ENCODE measurements at places on chromosomes 7 and 10.

- no peak for DNase-seq
Measured at GRCh38 chr10:23912884-23913404, 296.0 kb upstream of the KIAA1217 start.

DNA sequence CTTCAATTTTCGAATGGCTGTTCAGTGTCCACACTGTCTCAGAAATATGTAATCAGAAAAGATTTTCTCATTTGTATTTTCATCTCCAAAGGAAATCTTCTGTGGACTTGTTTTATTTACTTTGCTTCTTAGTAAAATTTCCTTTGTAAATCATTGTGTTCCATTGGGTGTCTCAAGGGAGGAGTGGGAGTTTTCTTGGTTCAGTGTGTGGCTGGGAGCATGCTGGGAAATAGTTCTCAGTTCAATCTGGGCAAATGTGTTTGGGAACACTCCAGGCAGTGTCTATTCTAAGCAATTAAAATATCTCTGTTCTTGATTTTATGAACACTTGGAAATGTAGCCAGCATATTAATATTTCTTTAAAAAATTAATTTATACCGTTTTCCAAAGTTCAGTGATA, 1019.8 kb downstream of the CNTNAP2 start:
- no peak for DNase-seq

DNA sequence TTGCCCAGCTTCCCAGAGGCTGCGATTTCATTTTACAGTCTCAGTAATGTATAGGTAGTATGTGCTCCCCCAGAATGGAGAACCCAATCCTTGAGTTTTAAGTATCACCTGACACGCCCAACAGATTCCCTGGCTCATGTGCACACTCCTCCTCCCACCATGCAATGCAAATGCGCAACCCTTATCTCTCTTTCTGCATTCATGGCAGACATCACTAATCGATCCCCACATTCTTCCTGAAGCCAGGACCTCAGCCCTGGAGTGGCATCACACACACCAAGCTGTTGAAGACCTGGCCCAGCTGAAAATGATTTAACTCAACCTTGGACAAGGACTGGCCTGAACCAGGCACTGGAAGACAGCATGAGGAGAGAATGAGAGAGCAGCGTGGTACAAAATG, 68.4 kb downstream of the ZRANB1 start:
- no peak for DNase-seq

- DNase-seq = no peak
Measured at GRCh38 chr7:8003077-8003476, 34.5 kb downstream of the GLCCI1 start.

DNA sequence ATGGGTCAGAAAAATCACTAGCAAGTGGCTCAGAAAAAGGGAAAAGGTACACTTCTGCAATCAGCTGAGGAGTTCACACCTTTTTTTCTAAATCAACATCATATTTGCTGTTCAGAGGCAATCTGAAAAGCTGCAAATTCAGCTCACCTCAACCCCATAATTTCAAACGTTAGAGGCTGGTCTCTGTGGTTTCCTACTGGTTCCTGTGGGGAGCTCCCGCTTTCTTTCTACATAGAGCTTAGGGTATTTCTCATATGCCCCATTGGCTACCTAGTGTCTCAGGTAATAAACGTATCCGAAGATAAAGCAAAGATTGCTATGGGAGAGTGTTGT, 5.2 kb upstream of the ZNF22 start:
- no peak for DNase-seq

- DNase-seq = no peak
Measured at GRCh38 chr7:2249744-2250323, 7.8 kb downstream of the NUDT1 start.

- DNase-seq = no peak
Measured at GRCh38 chr10:132465193-132465888, 68.3 kb downstream of the PWWP2B start.

- no peak for DNase-seq
Measured at GRCh38 chr7:29956487-29956836, 33.1 kb downstream of the SCRN1 start.

- no peak for DNase-seq
Measured at GRCh38 chr10:131346456-131346855, 34.9 kb upstream of the TCERG1L start.

- no peak for DNase-seq
Measured at GRCh38 chr7:88309819-88310218, 3.1 kb upstream of the STEAP4 start.

DNA sequence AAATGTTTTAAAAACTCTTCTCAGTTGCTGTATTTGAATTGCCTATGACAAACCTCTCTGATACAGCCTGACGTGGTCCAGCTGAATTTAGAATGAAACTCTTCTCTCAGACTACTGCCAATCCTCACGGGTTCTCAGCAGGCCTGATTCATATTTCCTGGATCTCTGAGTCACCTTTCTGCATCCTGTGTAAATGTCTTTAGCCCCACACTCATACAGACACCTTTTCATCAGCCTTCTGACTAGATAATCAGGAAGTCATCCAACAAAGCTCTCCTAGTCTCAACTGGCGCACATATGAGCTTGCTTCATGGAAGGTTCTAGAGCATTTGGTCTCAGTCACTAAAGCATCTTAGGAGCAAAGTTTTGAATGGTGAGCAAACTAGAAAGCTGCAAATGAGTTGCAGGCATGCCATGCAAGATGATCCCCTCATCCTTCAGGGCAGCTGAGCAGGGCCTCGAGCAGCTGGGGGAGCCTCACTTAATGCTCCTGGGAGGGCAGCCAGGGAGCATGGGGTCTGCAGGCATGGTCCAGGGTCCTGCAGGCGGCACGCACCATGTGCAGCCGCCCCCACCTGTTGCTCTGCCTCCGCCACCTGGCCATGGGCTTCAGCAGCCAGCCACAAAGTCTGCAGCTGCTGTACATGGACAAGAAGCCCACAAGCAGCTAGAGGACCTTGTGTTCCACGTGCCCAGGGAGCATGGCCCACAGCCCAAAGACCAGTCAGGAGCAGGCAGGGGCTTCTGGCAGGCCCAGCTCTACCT, 182.8 kb downstream of the ARHGAP12 start:
- DNase-seq = peak; percentile 66

DNA sequence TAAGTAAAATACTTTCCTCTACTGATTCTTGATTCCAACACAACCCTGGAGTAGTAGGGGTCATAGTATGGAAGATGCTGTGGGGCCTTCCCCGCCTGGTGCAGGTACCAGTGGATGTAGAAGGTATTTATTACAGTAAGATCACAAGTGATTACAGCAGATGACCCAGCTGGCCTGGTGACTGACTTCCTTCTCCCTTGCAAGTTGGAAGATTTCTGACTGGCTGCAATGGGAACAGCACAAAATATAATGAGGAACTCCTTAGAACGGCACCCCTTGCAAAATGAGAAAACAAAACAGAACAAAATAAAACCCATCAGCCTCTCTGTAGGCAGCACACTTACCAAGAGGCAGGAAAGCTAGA, 61.7 kb upstream of the TARP start:
- no peak for DNase-seq

GRCh38 chr7:92823042-92823441, 13.3 kb downstream of the CDK6 start:
- no peak for DNase-seq

Measured in NCI-H446 treated with DMSO at 0.1 percent for 48 hours (cell line).